ENCODE measurements at places on chromosomes 3 and 15.

DNA sequence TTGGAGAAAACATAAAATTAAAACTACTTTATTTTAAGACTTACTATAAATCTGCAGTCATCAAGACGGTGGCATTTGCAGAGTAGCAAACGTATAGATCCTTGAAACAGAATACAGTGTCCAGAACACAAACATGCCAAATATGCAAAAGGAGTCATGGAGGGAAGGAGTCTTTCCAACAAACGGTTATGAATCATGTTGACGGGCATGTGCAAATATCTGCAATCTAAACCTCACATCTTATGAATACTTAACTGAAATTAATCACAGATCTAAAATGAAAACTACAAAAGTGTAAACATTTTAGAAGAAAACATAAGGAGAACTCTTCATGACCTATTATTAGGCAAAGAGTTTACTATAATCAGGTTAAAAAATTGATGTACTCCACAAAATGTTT, 69.4 kb downstream of the TFRC start:
- no peak for DNase-seq

DNA sequence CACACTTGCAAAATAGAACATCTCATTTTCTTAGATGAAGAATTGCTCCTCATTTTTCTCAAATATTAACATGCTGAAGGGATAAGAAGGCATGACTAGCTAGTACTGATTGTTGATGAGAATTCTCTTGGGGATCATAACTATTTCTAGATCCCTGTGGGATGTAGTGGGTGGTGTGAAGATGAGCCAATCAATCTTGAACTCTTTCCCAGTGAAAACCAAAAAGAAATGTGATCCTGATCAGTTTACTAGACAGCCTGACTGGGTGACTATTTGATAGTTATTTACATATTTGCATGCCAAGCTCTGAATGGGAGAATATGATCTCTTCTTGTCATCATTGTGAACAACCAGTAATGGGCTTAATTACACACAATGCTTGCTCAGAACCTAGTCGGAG, 63.7 kb downstream of the ZIC1 start:
- DNase-seq = no peak

- DNase-seq = no peak
Measured at GRCh38 chr3:9779075-9779593, 9.4 kb upstream of the CAMK1 start.

- DNase-seq = no peak
Measured at GRCh38 chr15:59812889-59813288, 123.8 kb upstream of the BNIP2 start.

DNA sequence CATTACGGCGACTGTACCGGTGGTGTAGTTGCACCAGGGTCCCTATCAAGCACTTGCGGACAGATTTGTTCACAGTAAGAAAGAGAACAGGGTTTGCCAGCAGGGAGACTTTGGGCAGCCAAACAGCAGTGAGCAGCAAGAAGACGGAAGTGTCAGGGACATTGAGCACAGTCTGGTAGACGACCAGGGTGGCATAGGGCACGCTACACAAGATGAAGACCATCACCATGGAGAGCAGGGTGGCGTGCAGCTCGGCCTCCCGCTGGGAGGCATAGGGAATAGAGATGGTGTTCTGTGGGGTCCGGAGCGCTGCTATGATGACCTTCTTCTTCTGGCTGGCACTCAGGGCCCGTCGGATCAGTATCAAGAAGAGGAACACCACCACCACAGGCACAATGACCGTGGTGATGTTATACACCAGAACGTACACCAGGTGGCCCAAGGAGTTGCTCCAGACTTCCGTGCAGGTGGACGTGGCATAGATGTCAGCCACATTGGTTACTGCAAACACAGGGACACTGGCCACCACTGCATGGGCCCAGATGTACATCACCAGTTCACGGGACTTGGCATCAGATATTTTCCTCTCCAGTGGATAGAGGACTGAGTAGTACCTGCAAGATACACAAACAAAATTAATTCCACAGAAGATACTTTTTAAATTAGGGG, 19.1 kb upstream of the FSIP1 start:
- no peak for DNase-seq

DNA sequence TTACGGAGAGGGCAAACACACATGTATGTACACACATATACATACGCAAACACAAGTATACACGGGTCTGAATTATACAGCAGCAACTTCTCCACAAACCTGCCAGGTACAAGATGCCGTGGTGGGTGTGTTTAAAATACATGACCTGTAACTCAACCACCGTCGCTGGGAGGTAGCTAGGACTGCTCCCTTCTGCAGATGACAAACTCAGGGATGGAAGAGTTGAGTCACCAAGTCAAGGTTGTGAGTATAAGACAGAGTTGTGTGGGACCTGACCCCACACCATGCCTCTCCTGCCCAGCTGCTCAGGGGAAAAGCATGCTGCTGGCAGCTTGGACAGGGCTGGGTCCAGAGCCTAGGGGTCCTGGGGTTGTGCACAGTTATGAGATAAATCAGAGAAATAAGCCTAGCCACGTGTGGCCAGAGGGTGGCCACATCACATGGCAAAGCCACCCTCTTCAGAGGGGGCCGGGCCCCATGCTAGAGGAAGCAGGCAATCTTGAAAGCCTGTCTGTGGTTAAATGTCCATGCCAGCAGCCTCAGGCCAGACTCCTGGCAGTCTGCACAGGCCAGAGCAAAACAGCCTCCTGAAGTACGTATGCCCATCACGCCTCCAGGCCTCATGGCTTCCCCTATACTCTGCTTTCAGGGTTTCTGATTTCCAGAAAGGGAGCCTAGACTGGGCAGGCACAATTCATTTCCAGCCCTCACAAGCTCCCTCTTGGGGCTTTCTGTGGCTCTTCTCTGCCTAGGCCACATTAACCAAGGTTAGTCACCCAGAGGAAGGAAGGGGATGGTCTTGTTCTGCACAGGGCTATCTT, 107.7 kb upstream of the RPL32 start:
- no peak for DNase-seq

- no peak for DNase-seq
Measured at GRCh38 chr15:26537663-26538062, 235.2 kb downstream of the GABRB3 start.

- DNase-seq = no peak
Measured at GRCh38 chr3:104245261-104245660, 1121.4 kb upstream of the ALCAM start.

DNA sequence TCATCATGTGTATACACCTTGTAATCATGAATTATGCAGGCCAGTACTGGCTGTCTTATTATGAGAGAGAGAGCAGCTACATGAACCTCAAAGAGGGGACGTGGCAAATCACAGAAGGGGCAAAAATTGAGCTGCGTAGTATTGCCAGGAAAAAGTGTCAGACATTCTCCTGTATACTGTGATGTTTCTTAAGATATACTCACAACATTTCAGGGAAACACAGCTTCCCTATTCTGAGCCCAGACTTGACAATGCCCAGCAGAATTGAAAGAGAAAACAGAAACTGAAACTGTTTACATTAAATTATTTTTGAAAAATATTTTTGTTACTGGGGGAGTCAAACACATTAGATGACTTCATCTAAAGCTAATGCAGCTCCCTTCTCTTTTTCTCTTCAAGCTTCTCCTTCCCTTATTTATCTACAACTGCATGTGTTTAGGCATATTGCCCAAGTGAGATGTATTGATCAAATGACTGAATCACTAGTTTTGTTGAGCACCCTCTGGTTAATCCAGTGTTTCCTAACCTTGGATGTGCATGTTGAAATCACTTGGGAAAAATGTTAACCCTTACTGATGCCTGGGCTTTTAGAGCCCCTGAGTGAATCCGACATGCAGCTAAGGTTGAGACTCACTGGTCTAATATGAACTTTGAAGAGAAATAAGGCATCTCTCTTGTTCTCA, 39.5 kb downstream of the CADPS start:
- DNase-seq = no peak

DNA sequence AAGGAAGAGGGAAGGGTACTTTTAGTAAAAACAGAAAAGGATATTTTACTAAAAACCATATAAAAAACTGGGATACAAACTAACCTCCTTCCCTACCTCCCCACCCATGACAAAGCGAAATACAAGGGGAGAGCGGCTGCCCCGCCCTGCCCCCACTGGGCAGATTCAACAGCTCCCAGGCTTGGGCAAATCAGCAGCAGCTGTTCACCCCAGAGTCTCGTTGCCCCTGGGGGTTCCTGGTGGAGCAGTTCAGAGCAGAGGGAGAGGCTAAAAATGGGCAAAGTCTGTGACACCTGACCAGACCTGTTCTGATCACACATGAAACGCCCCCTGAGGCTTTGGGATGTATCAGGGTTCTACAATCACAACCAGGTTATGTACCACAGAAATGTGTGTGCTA, 2.5 kb upstream of the ETFA start:
- DNase-seq = no peak

GRCh38 chr15:88738796-88739195, 64.4 kb upstream of the ACAN start:
- no peak for DNase-seq

- no peak for DNase-seq
Measured at GRCh38 chr15:51883271-51883837, 53.9 kb downstream of the TMOD3 start.

GRCh38 chr3:42519568-42519962, 17.1 kb downstream of the VIPR1 start:
- DNase-seq = no peak

- DNase-seq = peak; percentile 57
Measured at GRCh38 chr15:30953731-30954378, 37.6 kb downstream of the MTMR10 start.

GRCh38 chr15:41828807-41829141, 882 bp downstream of the JMJD7 start:
- no peak for DNase-seq

DNA sequence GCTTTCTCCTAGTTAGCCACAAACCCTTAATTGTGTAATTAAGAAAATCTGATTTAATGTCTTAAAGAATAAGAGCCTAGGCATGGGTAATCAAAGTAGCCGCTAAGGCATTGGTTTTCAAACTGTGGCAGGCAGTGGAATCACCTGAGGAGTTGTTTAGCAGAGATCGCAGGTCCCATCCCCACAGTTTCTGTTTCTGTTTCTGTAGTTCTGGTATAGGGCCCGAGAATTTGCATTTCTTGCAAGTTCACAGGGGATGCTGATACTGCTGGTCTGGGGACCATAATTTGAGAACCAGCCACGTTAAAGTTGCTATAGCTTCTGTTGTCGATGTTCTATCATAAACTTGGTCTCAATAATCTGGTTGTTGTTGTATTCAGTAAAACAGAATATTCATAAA, 204.3 kb downstream of the ALCAM start:
- no peak for DNase-seq

- peak; percentile 33 for DNase-seq
Measured at GRCh38 chr15:70863450-70864218, 9.7 kb upstream of the LARP6 start.

- no peak for DNase-seq
Measured at GRCh38 chr15:78225783-78226541, 8.4 kb downstream of the ACSBG1 start.

DNA sequence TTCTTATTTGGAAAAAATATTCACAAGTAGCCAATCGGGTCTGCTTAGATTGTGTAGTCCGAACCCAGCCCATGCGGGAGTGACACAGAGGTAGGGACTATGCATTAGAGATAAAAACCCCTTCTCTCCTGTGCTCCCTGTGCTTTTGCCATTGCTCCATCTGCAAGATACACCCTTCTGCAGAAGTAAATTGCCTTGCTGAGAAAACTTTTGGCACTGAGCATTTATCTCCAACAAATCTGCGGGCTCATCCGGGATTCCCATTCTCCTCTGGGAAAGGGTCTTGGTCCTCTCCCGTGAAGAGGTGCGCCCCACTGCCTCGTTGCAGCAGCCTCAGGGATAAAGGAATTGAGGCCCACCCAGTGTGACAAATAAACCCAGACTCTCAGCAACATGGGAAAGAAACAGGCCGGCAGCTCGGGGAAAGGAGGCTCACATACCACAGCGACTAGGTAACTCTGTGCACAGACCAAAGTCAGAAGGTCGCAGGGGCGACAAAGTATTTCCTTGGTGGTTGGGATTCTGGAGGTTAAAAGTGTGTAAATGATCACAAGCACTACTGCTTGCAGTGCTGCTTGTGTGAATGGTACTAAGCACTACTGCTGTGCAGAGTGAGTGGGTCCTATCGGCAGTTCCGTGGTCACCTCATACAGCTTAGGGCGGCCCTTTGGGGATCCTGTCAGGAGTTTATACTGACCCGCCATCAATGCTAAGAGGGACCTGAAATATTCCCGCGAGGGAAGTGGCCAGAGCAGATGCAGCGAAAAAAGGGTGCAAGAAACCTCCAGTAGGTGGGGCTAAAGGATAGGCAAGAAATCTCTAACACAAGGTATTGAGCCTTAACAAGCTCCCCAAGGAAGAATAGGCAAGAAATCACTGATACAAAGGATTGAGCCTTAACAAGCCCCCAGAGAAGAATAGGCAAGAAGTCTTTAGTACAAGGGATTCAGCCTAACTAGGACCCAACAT, 54.3 kb downstream of the GSK3B start:
- no peak for DNase-seq

GRCh38 chr15:40594429-40594836, 384 bp downstream of the KNL1 start:
- peak; percentile 75 for DNase-seq

GRCh38 chr3:98188545-98188944, 22.0 kb downstream of the OR5H15 start:
- no peak for DNase-seq
